Fibroblast of mammary gland (primary cell): ENCODE measurements at places on chromosomes 1 and 21.

DNA sequence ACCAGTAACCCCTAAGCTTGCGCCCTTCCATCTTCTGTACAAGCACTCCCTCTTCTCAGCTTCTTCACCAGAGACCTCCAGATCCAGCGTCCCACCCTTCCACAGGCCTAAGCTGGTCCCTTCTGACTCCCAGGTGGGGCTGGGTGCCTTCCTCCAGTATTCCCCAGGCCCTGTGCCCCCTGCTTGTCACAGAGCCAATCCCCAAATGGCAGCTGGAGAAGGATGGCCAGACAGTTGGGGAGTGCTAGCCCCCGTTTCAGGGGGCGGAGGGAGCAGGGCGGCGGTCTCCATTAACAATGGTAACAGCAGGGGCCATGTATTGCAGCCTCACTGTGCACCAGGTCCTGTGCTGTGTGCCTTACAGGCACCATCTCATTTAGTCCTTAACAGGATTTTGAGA, 85.7 kb downstream of the KCNN3 start:
- DNase-seq: no peak

GRCh38 chr1:26774462-26774861, 13.3 kb upstream of the PIGV start:
- no peak for DNase-seq

GRCh38 chr1:218351391-218352074, 6.4 kb downstream of the TGFB2 start:
- DNase-seq: peak; percentile 75

DNA sequence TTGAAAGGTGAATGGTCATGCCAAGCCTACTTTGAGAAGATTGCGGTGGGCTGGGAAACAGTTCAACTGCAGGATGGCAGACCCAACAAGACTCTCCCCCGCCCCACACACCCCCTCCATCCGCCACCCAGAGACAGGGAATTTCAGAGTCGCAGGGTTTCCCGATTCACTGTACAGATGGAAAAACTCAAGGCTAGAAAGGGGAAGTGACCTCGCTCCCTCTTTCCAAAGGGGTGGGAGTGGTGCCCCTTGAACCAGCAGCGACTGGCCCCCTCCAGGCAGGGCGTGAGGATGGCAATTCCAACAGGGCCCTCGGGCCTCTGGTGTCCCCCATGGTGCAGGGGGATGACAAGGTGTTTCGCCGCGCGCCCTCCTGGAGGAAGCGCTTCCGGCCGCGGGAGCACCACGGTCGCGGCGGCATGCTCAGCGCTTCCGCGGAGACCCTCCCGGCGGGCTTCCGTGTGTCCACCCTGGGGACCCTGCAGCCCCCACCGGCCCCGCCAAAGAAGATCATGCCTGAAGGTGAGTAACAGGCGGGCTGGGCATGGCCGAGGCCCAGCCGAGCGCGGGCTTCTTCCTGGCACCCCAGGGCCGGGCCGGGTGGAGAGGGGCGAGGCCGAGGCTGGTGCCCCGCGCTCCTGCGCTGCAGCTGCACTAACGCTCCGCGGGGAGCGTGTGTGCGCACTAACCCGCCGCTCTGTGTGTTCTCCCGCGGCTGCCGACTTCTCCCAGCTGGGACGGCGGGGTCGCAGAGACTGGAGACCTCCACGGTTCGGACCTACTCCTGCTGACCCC, 10.4 kb downstream of the MYOG start:
- no peak for DNase-seq

DNA sequence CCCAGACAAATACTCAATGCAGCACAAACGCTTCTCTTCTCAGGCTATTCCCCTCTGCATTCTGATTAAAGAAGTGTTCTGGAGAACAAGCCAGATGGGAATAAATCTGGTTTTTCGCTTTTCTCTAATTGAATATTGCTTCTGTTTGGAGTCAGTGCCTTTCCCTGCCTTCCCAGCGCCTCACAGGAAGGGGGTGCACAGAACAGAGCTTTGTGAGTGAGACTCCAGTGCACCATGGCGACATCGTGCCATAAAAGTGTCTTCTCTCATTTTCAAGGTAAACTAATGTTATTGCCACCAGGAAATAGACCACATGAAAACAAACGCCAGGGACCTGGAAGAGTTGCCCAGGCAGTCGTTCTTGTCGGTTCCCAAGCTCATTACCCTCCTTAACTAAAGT, 43.6 kb upstream of the SLC45A1 start:
- DNase-seq: no peak

GRCh38 chr1:98098473-98098872, 177.6 kb upstream of the DPYD start:
- no peak for DNase-seq

GRCh38 chr21:40339050-40339449, 471.8 kb downstream of the PCP4 start:
- no peak for DNase-seq

GRCh38 chr1:234164098-234164709, 209.1 kb upstream of the COA6 start:
- DNase-seq: no peak

GRCh38 chr1:182397653-182398393, 2.6 kb downstream of the TEDDM1 start:
- DNase-seq: peak; percentile 31

GRCh38 chr1:205714190-205714905, 34.0 kb upstream of the SLC45A3 start:
- peak; percentile 58 for DNase-seq

GRCh38 chr1:79005945-79006344, 585 bp downstream of the ADGRL4 start:
- DNase-seq: peak; percentile 17

- DNase-seq: no peak
Measured at GRCh38 chr1:112472142-112472541, 36.6 kb upstream of the WNT2B start.

DNA sequence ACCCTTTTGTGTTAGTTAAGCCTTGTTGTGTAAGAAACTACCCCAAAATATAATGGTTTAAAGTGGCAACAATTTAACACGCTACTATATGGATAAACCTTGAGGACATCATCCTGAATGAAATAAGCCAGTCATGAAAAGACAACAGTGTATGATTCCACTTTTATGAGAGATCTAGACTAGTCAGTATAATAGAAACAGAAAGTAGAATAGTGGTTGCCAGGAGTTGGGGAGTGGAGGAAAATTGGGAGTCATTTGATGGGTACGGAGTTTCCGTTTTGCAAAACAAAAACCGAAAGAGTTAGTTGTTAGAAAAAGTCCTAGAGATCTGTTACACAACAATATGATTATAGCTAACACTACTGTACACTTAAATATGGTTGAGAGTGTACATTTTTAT, 16.0 kb upstream of the CHIA start:
- DNase-seq: peak; percentile 48

GRCh38 chr1:69787151-69787550, 219.4 kb downstream of the LRRC7 start:
- DNase-seq: no peak

DNA sequence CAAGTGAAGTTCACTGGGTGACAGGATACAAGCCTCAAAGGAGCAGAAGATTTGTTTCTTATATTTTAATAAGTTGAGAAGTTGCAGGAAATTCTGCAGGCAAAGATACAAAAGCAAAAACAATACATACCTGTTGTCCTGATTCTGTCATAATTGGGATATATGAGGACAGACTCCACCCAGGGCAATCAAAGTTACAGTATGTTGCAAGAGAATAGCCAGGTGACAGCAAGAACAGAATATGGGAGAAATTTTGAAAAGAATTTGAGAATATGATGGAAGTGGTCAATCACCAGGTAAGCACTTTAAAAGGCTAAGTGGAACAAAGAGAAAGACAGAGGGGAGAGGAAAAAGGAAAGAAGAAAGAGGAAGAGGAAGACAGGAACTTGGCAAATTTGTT, 607.6 kb upstream of the ADGRL4 start:
- no peak for DNase-seq

DNA sequence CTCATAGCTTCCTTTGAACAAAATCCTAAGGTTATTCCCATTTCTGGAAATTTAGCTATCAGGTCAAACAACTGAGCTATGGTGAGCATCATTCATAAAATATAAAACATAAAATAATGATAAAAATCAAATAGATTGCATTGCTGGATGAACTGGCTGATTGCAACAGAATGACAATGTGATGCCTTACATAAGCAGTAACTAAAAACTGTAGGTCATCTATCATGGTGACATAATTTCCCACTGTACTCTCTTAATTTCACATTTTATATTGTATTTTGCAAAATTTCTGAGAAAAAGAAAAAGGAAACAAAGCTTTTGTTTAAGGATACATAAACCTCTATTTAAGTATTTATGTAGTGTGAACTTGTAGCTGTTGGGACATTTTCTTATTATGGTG, 4.6 kb downstream of the PTGER3 start:
- DNase-seq: no peak

GRCh38 chr1:116330846-116331245, 42.2 kb upstream of the ATP1A1 start:
- DNase-seq: no peak

- no peak for DNase-seq
Measured at GRCh38 chr1:6287431-6287886, 26.6 kb upstream of the GPR153 start.

GRCh38 chr1:232789651-232790050, 15.6 kb upstream of the MAP10 start:
- peak; percentile 66 for DNase-seq
